ENCODE measurements at places on chromosomes 6 and 20. TPM values are rescaled to one million over a fixed set of nuclear protein-coding genes. Genes with fewer than 3 reads are reported as not detected.

DNA sequence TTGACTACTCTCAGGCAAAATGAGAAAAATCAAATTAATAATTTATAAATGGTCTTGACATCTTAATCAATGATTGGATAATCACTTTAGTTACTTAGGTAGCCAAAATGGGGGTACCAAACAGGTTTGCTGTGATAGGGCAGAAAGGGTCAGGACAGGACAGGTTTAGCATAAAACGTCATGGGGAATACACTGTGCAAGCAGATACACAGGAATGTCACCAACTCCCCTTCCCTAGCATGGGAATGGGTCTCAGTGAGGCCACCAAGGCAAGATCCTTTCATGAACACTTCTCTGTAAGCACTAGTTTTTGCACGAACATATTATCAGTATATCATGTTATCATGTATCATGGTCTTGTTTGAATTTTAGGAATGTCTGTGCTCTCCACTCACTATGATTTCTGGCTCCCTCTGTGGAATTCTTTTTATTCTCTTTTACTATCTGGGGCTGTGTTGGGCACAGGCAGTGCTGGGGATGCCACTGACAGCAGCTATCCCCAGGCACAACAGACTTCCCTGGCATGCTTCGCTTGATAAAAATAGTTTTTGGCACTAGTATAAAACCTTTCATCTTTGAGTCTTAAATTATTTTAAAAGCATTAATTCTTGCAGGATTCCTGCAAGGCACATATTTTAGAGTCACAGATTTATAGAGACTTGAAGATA, 18.3 kb downstream of the PTCHD4 start:
- H3K4me3 ChIP-seq = no peak overlapping the region
- no peaks in the 10 kb centered on the region for H3K4me1 ChIP-seq
- DNase-seq = no peak
- H3K27me3 ChIP-seq = no peaks in the 10 kb centered on the region

DNA sequence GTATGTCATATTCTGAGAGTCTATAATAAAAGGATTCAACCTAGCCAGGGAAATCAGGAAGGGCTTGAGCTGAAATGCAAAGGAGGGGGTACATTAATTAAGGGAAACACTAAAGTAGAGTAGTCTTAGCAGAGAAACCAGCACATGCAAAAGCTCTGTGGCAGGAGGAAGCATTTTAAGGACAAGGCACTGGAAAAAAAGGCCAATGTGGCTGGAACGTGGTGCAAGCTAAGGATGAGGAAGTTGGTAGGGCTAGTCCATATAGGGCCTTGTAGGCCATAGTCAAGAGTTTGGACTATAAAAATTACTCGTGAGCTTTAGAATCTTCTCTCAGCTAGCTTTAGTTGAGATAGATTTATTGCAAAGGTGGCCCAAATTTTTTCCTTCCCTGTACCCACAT, 75.2 kb upstream of the TOP1 start:
- H3K27ac ChIP-seq = no peak overlapping the region
- DNase-seq = no peak
- H3K27me3 ChIP-seq = peaks cover 8% of the 10 kb centered on the region
- H3K36me3 ChIP-seq = no peaks in the 10 kb centered on the region
- H3K4me3 ChIP-seq = no peak overlapping the region
- no peaks in the 10 kb centered on the region for H3K4me1 ChIP-seq

- H3K27ac ChIP-seq = no peak overlapping the region
- no peak overlapping the region for H3K4me3 ChIP-seq
- no peaks in the 10 kb centered on the region for H3K27me3 ChIP-seq
Measured at GRCh38 chr6:107965746-107966145, 7.7 kb upstream of the SEC63 start.

DNA sequence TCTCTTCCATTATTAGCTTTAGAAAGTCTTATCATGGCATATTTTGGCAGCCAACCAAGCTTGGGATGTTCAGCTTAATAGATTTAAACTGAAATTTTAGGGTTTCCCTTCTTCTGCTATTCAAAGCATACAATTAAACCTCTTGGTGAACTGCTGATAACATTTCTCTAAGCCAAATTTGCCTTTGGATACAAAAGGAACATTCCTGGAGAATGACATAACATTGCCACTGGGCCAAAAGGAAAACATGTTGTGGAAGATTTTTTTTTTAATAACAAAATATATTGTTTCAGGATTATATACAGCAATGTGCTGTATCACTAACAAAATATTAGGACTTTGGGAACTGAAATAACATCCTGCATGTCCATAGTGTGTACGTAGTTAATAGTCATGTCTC, 215.1 kb upstream of the TBX18 start:
- H3K27me3 ChIP-seq = no peaks in the 10 kb centered on the region
- no peak for DNase-seq
- no peaks in the 10 kb centered on the region for H3K4me1 ChIP-seq
- no peaks in the 10 kb centered on the region for H3K36me3 ChIP-seq
- H3K4me3 ChIP-seq = no peak overlapping the region
- no peak overlapping the region for H3K27ac ChIP-seq

DNA sequence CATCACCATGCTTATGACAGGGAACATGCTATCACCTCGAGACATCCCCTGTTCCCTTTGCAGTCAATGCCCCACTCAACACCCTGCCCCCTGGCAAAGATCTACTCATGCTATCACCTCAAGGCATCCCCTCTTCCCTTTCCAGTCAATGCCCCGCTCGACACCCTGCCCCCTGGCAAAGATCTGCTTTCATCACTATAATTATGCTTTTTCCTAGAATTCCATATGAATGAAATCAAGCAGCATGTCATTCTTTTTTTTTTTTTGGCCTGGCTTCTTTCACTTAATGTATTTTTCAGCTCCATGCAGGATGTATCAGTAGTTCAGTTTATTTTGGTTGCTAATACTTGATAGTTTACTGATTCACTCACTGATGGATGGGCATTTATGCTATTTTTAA, 554.9 kb downstream of the CDH26 start:
- no peak overlapping the region for H3K27ac ChIP-seq
- H3K4me1 ChIP-seq = no peaks in the 10 kb centered on the region
- no peak for DNase-seq

GRCh38 chr6:122722746-122723145, 56.8 kb upstream of the FABP7 start:
- H3K4me3 ChIP-seq = no peak overlapping the region
- no peak for DNase-seq
- no peak overlapping the region for H3K27ac ChIP-seq
- H3K36me3 ChIP-seq = no peaks in the 10 kb centered on the region

GRCh38 chr6:6003621-6004366, 2.9 kb downstream of the NRN1 start:
- no peak overlapping the region for H3K27ac ChIP-seq
- H3K4me1 ChIP-seq = peaks cover 77% of the 10 kb centered on the region
- H3K4me3 ChIP-seq = peak overlapping the region; percentile 39
- no peaks in the 10 kb centered on the region for H3K36me3 ChIP-seq
- DNase-seq = no peak

DNA sequence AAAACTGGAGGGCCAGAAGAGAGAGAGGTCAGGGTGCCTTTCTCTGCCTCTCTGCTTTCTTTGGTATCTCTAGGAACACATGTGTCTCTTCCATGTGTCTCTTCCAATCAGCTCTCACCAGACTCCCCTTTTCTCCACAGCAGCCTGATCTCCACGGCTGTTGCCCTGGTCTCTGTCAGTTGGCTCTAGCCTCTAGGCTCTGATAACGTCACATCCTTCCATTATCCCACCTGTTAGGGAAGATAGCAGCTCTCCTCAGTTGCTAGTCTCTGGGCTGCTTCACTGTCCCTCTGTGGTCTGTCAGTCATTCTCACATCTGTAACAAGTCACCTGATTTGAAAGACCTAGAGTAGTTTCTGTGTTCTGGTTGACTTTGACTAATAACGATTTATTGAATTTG, 80.2 kb downstream of the PLCB4 start:
- H3K27me3 ChIP-seq = no peaks in the 10 kb centered on the region
- no peaks in the 10 kb centered on the region for H3K36me3 ChIP-seq
- DNase-seq = no peak
- no peak overlapping the region for H3K4me3 ChIP-seq
- H3K4me1 ChIP-seq = peaks cover 12% of the 10 kb centered on the region

DNA sequence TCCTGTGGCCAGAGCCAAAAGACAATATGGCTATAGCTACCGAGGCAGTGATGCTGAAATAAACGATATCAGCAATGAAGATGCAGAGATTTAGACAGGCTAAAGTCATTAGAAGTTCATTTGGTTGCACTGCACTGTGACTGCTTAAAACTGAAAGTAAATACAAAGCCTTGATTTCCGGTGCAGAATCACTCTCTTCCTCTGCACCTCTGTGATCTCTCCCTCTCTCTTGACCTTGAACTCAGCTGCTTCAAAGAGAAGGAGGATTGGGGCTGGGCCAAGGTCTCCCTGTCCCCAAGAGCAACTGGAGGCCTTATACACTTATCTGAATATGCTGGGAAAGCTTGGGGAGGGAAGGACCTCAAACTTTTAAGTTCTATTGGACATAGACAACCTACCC, 34.6 kb upstream of the SPACA1 start:
- H3K4me3 ChIP-seq = no peak overlapping the region
- no peak for DNase-seq
- peak overlapping the region; percentile 71 for H3K27ac ChIP-seq
- no peaks in the 10 kb centered on the region for H3K36me3 ChIP-seq
- H3K4me1 ChIP-seq = peaks cover 7% of the 10 kb centered on the region

GRCh38 chr6:167820681-167821080, 6.0 kb upstream of the AFDN start:
- no peak overlapping the region for H3K4me3 ChIP-seq
- H3K27me3 ChIP-seq = peaks cover 36% of the 10 kb centered on the region
- H3K36me3 ChIP-seq = no peaks in the 10 kb centered on the region
- no peak overlapping the region for H3K27ac ChIP-seq
- no peaks in the 10 kb centered on the region for H3K4me1 ChIP-seq
- no peak for DNase-seq

DNA sequence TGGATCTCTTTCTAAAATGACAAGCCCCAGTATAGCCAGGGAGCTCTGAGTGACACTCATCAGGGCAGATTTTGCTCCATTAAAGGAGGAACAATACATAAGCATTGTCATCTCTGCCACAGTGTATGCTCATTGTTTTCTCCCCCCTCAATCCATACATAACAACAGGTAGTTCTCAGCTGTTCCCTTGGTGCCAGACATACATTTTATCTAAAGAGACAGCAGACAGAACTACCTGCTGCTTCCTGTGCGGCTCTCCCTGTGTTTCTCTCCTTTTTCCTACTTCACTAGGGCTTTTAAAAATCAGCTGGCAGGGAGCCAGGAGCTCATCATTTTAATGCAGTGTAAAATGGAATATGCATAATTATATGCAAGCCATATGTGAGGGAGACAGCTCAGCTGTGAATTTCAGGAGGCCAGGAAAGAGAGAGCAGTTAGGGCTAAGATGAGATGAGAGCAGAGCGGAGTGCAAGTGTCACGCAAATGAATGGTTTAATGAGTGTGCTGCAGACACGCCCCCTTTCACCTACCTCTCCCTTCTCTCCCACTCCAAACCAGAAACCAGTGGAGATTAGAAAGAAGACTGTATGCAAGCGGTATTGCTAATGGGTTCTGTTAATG, 96.0 kb downstream of the SOBP start:
- no peaks in the 10 kb centered on the region for H3K27me3 ChIP-seq
- no peak overlapping the region for H3K27ac ChIP-seq
- no peaks in the 10 kb centered on the region for H3K4me1 ChIP-seq
- no peak for DNase-seq

- H3K4me3 ChIP-seq = peak overlapping the region; percentile 93
- no peaks in the 10 kb centered on the region for H3K36me3 ChIP-seq
- H3K27ac ChIP-seq = peak overlapping the region; percentile 36
- H3K4me1 ChIP-seq = peaks cover 17% of the 10 kb centered on the region
Measured at GRCh38 chr20:3406481-3407039, 909 bp downstream of the DNAAF9 start.

DNA sequence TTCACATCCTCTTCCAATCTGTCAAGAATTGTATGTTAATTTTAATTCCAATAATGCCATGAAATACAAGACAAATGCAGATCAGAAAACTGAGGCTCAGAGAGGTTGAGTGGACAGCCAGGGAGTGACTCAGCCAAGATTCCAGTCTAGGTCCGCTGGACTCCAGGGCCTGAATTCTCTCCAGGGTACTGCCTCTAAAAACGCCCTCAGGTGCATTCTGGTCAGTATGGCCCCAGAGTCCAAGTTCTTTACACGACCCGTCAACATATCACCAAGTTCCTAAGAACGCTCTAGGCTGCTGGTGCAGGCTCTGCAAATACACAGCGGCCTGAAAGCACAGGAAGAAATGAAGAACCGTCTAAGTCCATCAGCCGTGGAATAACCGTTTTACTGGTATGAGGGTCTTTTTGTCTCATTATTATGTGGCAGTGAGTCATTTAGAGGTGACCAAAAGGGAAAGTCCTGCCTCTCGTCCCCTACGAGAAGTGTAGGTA, 709 bp upstream of the ASXL1 start:
- peaks cover 15% of the 10 kb centered on the region for H3K4me1 ChIP-seq
- H3K27ac ChIP-seq = peak overlapping the region; percentile 95
- H3K4me3 ChIP-seq = peak overlapping the region; percentile 94
- peaks cover 3% of the 10 kb centered on the region for H3K36me3 ChIP-seq

- H3K4me3 ChIP-seq = no peak overlapping the region
- H3K4me1 ChIP-seq = peaks cover 17% of the 10 kb centered on the region
- H3K36me3 ChIP-seq = peaks cover 97% of the 10 kb centered on the region
- no peaks in the 10 kb centered on the region for H3K27me3 ChIP-seq
Measured at GRCh38 chr6:25971187-25971821, 8.7 kb downstream of the TRIM38 start.

DNA sequence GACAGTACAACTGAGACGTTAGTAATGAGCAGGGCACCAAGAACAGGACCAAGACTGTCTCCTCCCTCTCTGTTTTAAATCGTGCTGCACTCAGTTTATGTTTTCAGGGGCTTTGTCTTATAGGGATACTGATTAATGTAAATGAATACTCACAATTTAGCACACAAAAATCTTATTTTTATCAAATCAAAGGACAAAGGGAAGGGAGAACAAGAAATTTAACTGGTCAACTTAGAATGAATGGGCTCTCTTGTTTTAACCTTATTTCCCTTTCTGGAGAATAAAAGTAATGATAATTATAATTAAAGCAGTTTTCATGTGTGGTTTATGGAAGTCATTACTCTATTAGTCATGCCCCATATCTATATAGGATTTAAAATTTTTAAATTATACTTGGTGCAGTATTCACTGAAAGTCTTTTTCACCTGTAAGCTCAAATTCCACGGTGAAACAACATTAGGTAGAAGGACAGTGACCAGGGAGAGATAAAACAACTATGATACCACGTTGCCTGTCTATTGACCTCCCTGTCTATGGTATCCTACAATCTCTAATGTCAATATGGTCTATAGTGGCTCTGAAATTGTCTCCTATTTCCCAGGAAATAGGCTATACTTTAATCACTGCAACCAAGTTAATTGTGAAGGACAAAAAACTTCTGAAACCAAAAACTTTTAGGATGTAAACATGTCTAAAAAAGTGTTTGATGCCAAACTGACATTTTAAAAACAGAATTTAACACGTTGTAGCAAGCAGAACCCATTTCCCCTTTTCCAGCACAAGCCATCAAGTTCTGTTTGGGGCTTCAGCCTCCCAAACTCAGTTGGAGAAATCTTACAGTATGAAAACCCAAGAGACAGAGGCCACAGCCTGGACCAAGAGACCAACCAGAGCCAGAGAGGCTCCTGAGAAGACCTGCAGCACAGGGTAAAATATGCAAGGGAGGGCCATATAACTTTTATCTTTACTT, 15.0 kb downstream of the ELOVL5 start:
- peaks cover 50% of the 10 kb centered on the region for H3K4me1 ChIP-seq
- H3K27me3 ChIP-seq = no peaks in the 10 kb centered on the region
- no peaks in the 10 kb centered on the region for H3K36me3 ChIP-seq
- H3K4me3 ChIP-seq = no peak overlapping the region

The SAMD5 gene
- not detected for total RNA-seq

The PNPLA1 gene
- not detected for total RNA-seq

The PDE10A gene
- total RNA-seq = 0.12 TPM

The ZBTB12 gene
- total RNA-seq = 1.0 TPM

The FRS3 gene
- total RNA-seq = 10.4 TPM

The SLCO4A1 gene
- total RNA-seq = 0.98 TPM

The LHFPL5 gene
- not detected for total RNA-seq

The SEL1L2 gene
- not detected for total RNA-seq

The CST3 gene
- total RNA-seq = 9.0 TPM

The TRIM31 gene
- total RNA-seq = not detected

The DYNLT2 gene
- total RNA-seq = 1.9 TPM
